ENCODE measurements at places on chromosomes 7 and 10.
A peak's percentile ranks its signal among the peaks of the same experiment; 100 is the strongest.

DNA sequence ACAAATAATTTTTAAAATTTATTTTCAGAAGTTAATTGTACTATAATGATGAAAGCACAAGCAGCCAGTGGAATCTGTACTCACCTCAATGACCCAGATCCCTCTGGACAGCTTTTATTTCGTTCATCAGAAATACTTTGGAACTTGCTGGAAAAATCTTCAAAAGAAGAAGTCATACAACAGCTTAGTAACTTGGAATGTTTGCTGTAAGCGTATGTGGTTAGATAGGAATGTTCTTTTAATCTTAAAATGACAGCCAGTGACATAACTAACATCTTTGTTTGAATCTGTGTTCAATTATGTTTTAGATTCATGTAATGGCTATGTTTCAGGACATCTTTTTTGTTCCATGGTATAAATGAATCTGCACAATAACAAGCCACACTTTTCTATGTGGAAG is 26.8 kb downstream of the CFAP69 start:
- peaks cover 5% of the 10 kb centered on the region for H3K27me3 ChIP-seq
- no peak overlapping the region for H3K27ac ChIP-seq

- H3K36me3 ChIP-seq: no peaks in the 10 kb centered on the region
- no peak for DNase-seq
- H3K27me3 ChIP-seq: peaks cover 27% of the 10 kb centered on the region
Measured at GRCh38 chr10:77029777-77030717, 607.6 kb downstream of the KCNMA1 start.

- H3K36me3 ChIP-seq: peaks cover 12% of the 10 kb centered on the region
- no peak overlapping the region for H3K4me3 ChIP-seq
- no peak for DNase-seq
- peaks cover 44% of the 10 kb centered on the region for H3K27me3 ChIP-seq
- peaks cover 5% of the 10 kb centered on the region for H3K4me1 ChIP-seq
Measured at GRCh38 chr7:132419542-132419941, 156.7 kb downstream of the PLXNA4 start.

DNA sequence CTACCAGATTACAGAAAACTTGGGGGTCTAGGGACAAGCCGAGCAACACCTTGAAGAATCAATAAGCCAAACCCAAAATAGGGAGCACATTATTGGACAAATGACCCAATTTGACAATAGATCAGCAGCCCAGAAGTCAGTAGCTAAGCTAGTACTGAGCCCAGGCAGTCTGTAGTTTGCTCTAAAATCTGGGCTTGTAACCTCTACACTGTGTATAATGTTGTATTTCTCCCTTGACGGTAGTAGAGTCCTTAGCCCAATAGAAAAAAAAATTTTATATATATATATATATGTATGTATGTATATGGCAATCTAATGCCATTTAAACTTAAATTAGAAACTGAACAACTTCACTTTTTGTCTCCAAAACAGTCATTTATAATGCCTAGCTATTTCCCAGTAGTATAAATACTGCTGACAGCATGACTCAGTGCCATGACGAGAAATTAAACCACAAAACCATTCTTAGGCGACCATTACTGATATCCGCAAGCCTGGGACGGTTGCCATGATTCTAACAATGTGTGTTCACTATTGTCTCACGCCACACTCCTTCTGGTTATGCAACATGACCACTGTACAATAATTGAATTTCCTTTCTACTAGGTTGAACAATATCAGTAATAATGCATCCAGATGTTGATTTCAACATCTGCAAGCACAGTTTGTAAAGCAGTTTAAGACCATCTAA is 110.5 kb downstream of the IPMK start:
- no peaks in the 10 kb centered on the region for H3K36me3 ChIP-seq
- no peak for DNase-seq
- H3K27ac ChIP-seq: no peak overlapping the region

GRCh38 chr10:10421071-10421470 is 596.6 kb upstream of the CELF2 start:
- no peak overlapping the region for H3K4me3 ChIP-seq
- H3K27ac ChIP-seq: no peak overlapping the region
- no peak for DNase-seq
- peaks cover 35% of the 10 kb centered on the region for H3K4me1 ChIP-seq
- H3K27me3 ChIP-seq: peaks cover 10% of the 10 kb centered on the region
- H3K36me3 ChIP-seq: peaks cover 3% of the 10 kb centered on the region

GRCh38 chr10:71248210-71248609 is 35.8 kb downstream of the UNC5B start:
- H3K4me1 ChIP-seq: no peaks in the 10 kb centered on the region
- H3K27ac ChIP-seq: no peak overlapping the region
- peaks cover 8% of the 10 kb centered on the region for H3K27me3 ChIP-seq
- no peaks in the 10 kb centered on the region for H3K36me3 ChIP-seq
- DNase-seq: no peak
- no peak overlapping the region for H3K4me3 ChIP-seq

DNA sequence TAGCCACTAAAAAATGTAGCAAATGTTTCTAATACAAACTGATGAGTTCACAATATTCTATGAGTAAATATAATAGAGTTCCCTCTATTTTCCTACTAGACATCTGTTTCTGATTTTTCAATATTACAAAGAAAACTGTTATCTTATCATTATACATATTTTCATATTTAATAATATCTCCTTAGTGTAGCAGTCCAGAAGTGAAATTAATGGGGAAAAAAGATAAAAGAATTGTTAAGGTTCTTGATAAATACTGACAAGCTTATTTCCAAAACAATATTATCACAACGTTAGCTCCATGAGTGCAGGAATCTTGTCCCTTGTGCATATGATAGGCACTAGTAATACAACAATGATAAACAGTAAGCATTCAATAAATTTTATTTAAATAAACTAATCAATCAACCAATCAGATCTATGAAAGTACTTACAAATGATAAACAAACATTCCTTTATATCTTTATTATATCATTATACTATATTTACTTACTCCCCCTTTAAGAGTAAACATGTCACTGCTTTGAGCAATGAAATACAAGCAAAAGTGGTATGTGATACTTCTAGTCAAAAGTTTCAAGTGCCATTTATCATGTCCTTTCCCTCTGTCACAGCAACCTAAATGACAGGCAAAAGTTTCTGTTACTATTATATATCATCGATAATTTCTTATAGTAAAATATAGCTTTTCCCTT is 103.1 kb downstream of the IMMP2L start:
- no peak for DNase-seq
- H3K4me3 ChIP-seq: no peak overlapping the region
- no peaks in the 10 kb centered on the region for H3K27me3 ChIP-seq
- no peaks in the 10 kb centered on the region for H3K4me1 ChIP-seq

- no peak overlapping the region for H3K4me3 ChIP-seq
- peaks cover 13% of the 10 kb centered on the region for H3K27me3 ChIP-seq
- H3K4me1 ChIP-seq: no peaks in the 10 kb centered on the region
- H3K36me3 ChIP-seq: no peaks in the 10 kb centered on the region
- no peak overlapping the region for H3K27ac ChIP-seq
- no peak for DNase-seq
Measured at GRCh38 chr7:55651057-55651456, 78.8 kb upstream of the VOPP1 start.

- DNase-seq: no peak
- no peaks in the 10 kb centered on the region for H3K36me3 ChIP-seq
- no peaks in the 10 kb centered on the region for H3K4me1 ChIP-seq
- H3K27me3 ChIP-seq: peaks cover 6% of the 10 kb centered on the region
- no peak overlapping the region for H3K27ac ChIP-seq
Measured at GRCh38 chr7:111744501-111745155, 182.3 kb upstream of the IMMP2L start.

GRCh38 chr7:24346716-24347115 is 62.7 kb downstream of the NPY start:
- no peak overlapping the region for H3K4me3 ChIP-seq
- H3K27me3 ChIP-seq: peaks cover 14% of the 10 kb centered on the region
- H3K27ac ChIP-seq: no peak overlapping the region
- H3K36me3 ChIP-seq: no peaks in the 10 kb centered on the region

GRCh38 chr7:142859829-142860228 is 5.0 kb downstream of the EPHB6 start:
- DNase-seq: no peak
- peaks cover 27% of the 10 kb centered on the region for H3K27me3 ChIP-seq
- no peak overlapping the region for H3K4me3 ChIP-seq
- no peaks in the 10 kb centered on the region for H3K36me3 ChIP-seq
- H3K4me1 ChIP-seq: peaks cover 3% of the 10 kb centered on the region

DNA sequence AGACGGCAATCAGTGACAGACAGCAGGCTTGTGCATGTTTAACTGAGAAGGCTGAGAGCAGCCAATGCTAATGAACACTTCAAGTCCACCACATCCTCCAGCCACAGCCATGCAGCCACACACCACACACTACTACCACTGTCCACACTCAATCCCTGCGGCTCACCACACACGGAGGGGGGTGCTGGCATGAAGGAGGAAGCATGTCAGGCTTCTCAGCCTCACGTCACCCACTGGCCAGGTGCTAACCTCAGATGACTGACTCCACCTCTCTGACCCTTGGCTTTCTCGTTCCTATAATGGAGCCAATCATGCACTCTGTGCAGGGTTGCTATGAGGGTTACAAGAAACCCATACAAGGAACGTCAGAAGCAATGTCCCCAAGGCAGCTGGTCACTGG is 165.4 kb upstream of the RNF32 start:
- no peak for DNase-seq
- H3K36me3 ChIP-seq: no peaks in the 10 kb centered on the region
- H3K27me3 ChIP-seq: peaks cover 33% of the 10 kb centered on the region
- no peak overlapping the region for H3K27ac ChIP-seq
- no peak overlapping the region for H3K4me3 ChIP-seq

GRCh38 chr7:155011086-155011485 is 8.2 kb upstream of the PAXIP1 start:
- H3K4me1 ChIP-seq: no peaks in the 10 kb centered on the region
- H3K4me3 ChIP-seq: no peak overlapping the region
- H3K27me3 ChIP-seq: peaks cover 5% of the 10 kb centered on the region
- H3K27ac ChIP-seq: no peak overlapping the region

- no peak for DNase-seq
- no peak overlapping the region for H3K27ac ChIP-seq
- peaks cover 4% of the 10 kb centered on the region for H3K4me1 ChIP-seq
- no peak overlapping the region for H3K4me3 ChIP-seq
Measured at GRCh38 chr7:129163875-129164544, 19.5 kb downstream of the TSPAN33 start.

GRCh38 chr7:36232555-36232954 is 79.5 kb downstream of the EEPD1 start:
- no peaks in the 10 kb centered on the region for H3K36me3 ChIP-seq
- H3K4me3 ChIP-seq: no peak overlapping the region
- H3K27ac ChIP-seq: no peak overlapping the region
- no peaks in the 10 kb centered on the region for H3K27me3 ChIP-seq
- no peak for DNase-seq
- H3K4me1 ChIP-seq: no peaks in the 10 kb centered on the region

- peaks cover 35% of the 10 kb centered on the region for H3K36me3 ChIP-seq
- peaks cover 77% of the 10 kb centered on the region for H3K4me1 ChIP-seq
- no peak for DNase-seq
- peak overlapping the region; percentile 9 for H3K4me3 ChIP-seq
- peak overlapping the region; percentile 99 for H3K27ac ChIP-seq
Measured at GRCh38 chr7:150481922-150482321, 31.5 kb downstream of the GIMAP8 start.

DNA sequence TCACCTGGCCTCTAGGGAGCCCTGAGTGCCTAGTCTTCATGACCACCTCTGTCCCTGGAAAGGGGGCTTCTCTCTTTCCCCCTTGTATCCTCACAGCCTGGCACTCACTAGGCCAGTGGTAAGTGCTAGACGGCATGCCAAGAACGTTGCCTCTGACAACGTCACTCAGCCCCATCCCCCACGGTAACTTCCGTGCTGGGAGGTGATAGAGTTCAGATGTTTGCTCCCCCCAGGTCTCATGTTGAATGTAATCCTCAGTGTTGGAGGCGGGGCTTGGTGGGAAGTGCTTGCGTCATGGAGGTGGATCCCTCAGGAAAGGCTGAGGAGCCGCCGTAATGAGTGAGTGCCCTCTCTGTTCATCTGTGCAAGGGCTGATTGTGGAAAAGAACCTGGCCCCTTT is 343.3 kb upstream of the MKI67 start:
- no peaks in the 10 kb centered on the region for H3K4me1 ChIP-seq
- no peak overlapping the region for H3K4me3 ChIP-seq
- no peak for DNase-seq
- no peak overlapping the region for H3K27ac ChIP-seq
- no peaks in the 10 kb centered on the region for H3K27me3 ChIP-seq

- peaks cover 69% of the 10 kb centered on the region for H3K27me3 ChIP-seq
- no peaks in the 10 kb centered on the region for H3K36me3 ChIP-seq
- H3K27ac ChIP-seq: peak overlapping the region; percentile 33
- no peak for DNase-seq
- H3K4me1 ChIP-seq: peaks cover 36% of the 10 kb centered on the region
Measured at GRCh38 chr7:114086914-114087652, 168.3 kb upstream of the PPP1R3A start.

GRCh38 chr10:110456523-110457091 is 41.1 kb upstream of the DUSP5 start:
- H3K36me3 ChIP-seq: no peaks in the 10 kb centered on the region
- DNase-seq: no peak
- peaks cover 36% of the 10 kb centered on the region for H3K4me1 ChIP-seq
- no peak overlapping the region for H3K4me3 ChIP-seq
- no peaks in the 10 kb centered on the region for H3K27me3 ChIP-seq

- H3K27ac ChIP-seq: no peak overlapping the region
- H3K4me3 ChIP-seq: no peak overlapping the region
- H3K36me3 ChIP-seq: no peaks in the 10 kb centered on the region
- no peak for DNase-seq
- H3K27me3 ChIP-seq: no peaks in the 10 kb centered on the region
Measured at GRCh38 chr7:137169282-137169698, 174.2 kb downstream of the PTN start.

DNA sequence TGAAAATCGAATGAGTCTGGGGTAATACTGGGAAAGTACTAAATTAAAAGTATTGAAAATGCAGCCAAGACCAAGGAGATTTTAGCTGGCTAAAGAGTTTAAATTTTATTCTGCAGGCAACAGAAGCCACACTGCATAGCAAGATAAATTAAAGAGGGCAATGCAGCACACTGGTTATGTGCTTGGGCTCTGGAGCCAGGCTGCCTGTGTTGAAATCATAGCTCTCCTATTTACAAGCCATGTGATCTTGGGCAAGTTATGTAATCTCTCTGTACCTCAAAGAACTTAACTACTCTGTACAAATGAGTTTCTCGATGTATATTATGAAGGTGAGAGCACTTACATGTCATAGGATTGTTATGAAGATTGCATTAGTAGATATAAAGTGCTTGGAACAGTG is 9.9 kb downstream of the SLC25A13 start:
- peaks cover 45% of the 10 kb centered on the region for H3K4me1 ChIP-seq
- DNase-seq: no peak
- H3K4me3 ChIP-seq: no peak overlapping the region
- H3K36me3 ChIP-seq: peaks cover 43% of the 10 kb centered on the region
- H3K27me3 ChIP-seq: no peaks in the 10 kb centered on the region
- H3K27ac ChIP-seq: no peak overlapping the region

- no peak for DNase-seq
- H3K4me3 ChIP-seq: no peak overlapping the region
- H3K27ac ChIP-seq: no peak overlapping the region
Measured at GRCh38 chr7:803243-803635, 29.0 kb upstream of the SUN1 start.

- H3K27me3 ChIP-seq: peaks cover 15% of the 10 kb centered on the region
- no peak overlapping the region for H3K4me3 ChIP-seq
- no peaks in the 10 kb centered on the region for H3K4me1 ChIP-seq
Measured at GRCh38 chr10:124070666-124071065, 22.7 kb downstream of the CHST15 start.

Measured in activated T-helper 2 cell treated with anti-CD3 and anti-CD28 coated beads, Interferon-gamma antibody, Interleukin-2, Interleukin-4, amounts not matched to agents 10 μg/mL and 5 μg/mL and 100 μg/mL, durations not matched to agents 14 hours and 24 hours and 36 hours (primary cell).